ENCODE measurements at places on chromosomes 4 and X. TPM values are rescaled to one million over a fixed set of nuclear protein-coding genes. Genes with fewer than 3 reads are reported as not detected.

DNA sequence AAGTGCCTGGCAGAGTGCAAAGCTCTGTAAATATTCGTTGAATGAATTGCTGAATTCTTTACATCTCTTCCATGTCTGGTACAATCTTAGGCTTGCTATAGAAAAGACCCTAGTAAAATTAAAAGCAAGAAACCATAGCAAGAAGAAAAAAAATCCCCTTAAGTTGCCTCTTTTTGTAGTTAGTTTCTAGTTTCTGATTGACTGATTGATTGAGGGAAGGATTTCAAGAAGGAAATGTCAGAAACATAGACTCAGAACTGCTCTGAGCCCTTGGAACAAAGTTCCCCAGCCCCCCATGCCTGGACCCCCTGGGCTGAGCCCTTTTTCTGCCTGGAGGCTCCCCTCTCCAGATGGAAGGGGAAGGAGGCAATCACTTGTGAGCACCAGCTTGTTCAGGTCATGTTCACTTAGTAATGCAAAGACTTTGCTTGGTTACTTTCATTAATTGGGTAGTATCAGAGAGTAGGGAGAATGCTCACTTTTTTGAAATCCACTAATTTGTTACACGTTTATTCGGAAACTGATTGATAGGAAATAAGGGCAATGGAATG lies 35.6 kb downstream of the DAPP1 start:
- no peaks in the 10 kb centered on the region for H3K36me3 ChIP-seq
- no peak overlapping the region for H3K4me3 ChIP-seq
- H3K27ac ChIP-seq: no peak overlapping the region
- no peaks in the 10 kb centered on the region for H3K27me3 ChIP-seq

The NIPAL1 gene
- total RNA-seq: 0.68 TPM

The BRS3 gene
- total RNA-seq: not detected

GRCh38 chr4:138693526-138693925 lies 322.1 kb upstream of the NOCT start:
- DNase-seq: no peak
- no peak overlapping the region for H3K27ac ChIP-seq
- H3K27me3 ChIP-seq: no peaks in the 10 kb centered on the region
- H3K4me3 ChIP-seq: no peak overlapping the region
- H3K4me1 ChIP-seq: no peaks in the 10 kb centered on the region
- no peaks in the 10 kb centered on the region for H3K36me3 ChIP-seq

GRCh38 chrX:22247169-22247568 lies 25.5 kb upstream of the CBLL2 start:
- H3K27me3 ChIP-seq: no peaks in the 10 kb centered on the region
- no peak overlapping the region for H3K27ac ChIP-seq
- no peak for DNase-seq
- no peak overlapping the region for H3K4me3 ChIP-seq
- H3K36me3 ChIP-seq: peaks cover 3% of the 10 kb centered on the region
- no peaks in the 10 kb centered on the region for H3K4me1 ChIP-seq

GRCh38 chr4:98539299-98539698 lies 119.1 kb downstream of the TSPAN5 start:
- H3K27me3 ChIP-seq: no peaks in the 10 kb centered on the region
- H3K36me3 ChIP-seq: peaks cover 8% of the 10 kb centered on the region
- H3K4me3 ChIP-seq: no peak overlapping the region
- no peak for DNase-seq
- H3K4me1 ChIP-seq: peaks cover 12% of the 10 kb centered on the region
- H3K27ac ChIP-seq: no peak overlapping the region

GRCh38 chr4:53307819-53308780 lies 57.8 kb downstream of the SCFD2 start:
- peaks cover 11% of the 10 kb centered on the region for H3K36me3 ChIP-seq
- H3K4me1 ChIP-seq: no peaks in the 10 kb centered on the region
- no peaks in the 10 kb centered on the region for H3K27me3 ChIP-seq
- H3K27ac ChIP-seq: no peak overlapping the region
- no peak overlapping the region for H3K4me3 ChIP-seq
